ENCODE measurements at places on chromosomes 3 and 15.

- DNase-seq = peak; percentile 17
These were observed 41.2 kb downstream of the MYO5C start for GRCh38 chr15:52254391-52254790.

- DNase-seq = no peak
These were observed 333.4 kb upstream of the THRB start for GRCh38 chr3:24828011-24828410.

- no peak for DNase-seq
These were observed 41.0 kb downstream of the BHLHE40 start for GRCh38 chr3:5020242-5020722.

GRCh38 chr15:85825118-85825517, 30.4 kb upstream of the KLHL25 start:
- DNase-seq = no peak

GRCh38 chr15:74989527-74989926, 5.8 kb upstream of the SCAMP5 start:
- DNase-seq = no peak

DNA sequence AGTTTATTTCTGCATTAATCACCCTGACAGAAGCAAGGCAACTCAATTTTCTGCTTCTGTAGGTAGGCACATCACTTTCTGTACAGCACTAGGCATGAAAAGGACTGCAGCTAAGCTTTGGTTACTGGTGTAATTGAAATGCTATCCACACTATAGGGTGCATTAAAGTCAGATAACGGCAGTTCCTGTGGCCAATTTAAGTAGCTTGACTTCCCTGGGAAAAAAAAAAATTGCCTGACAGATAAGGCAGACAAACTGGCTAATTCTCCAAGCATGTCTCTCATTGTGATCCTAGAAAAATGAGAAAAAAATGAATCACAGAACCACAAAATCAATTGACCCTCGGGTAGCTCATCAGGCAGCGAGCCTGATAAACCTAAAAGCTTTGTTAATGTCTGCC, 151.4 kb downstream of the MEIS2 start:
- DNase-seq = no peak

- peak; percentile 81 for DNase-seq
These were observed 42.1 kb downstream of the CORO2B start for GRCh38 chr15:68620721-68621527.

GRCh38 chr3:184525337-184526087, 36.1 kb upstream of the EPHB3 start:
- no peak for DNase-seq

DNA sequence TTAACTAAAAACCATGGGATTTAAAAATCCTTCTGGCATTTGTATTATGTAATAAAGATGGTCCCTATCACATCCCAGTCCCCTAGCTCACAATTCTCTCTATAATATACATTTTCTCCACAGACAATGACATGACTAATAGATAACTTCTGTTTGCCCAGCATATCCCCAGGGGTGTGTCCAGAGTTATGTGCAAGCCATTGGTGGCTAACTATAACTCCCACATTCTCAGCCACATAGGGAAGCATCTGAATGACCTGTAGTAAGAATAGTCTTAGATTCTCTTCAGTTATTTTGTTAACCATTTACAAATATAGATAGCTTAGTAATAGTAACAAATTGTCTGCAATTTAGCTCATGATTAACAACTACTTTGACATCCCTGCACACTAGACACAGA, 52.2 kb upstream of the RBSN start:
- DNase-seq = no peak

- no peak for DNase-seq
These were observed 575.1 kb downstream of the EPHA3 start for GRCh38 chr3:89682556-89682955.

DNA sequence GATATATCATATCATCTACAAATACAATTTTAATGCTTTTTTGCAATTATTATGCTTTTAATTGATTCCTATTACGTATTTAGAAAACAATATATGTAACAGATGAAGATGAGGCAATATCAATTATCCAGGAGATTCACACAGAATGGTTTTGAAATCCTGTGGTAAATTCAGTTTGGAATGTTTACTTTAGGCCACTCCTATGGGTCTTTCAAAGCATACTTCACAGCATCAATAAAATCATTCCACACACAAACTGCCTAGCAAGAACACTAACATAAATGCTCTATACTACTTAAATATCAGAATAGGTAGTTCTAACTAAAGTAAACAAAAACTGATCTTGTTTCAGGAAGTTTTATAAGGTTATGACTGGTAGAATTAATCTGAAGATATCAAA, 90.5 kb downstream of the FAM227B start:
- no peak for DNase-seq

- no peak for DNase-seq
These were observed 30.7 kb upstream of the CHST2 start for GRCh38 chr3:143088835-143089234.

DNA sequence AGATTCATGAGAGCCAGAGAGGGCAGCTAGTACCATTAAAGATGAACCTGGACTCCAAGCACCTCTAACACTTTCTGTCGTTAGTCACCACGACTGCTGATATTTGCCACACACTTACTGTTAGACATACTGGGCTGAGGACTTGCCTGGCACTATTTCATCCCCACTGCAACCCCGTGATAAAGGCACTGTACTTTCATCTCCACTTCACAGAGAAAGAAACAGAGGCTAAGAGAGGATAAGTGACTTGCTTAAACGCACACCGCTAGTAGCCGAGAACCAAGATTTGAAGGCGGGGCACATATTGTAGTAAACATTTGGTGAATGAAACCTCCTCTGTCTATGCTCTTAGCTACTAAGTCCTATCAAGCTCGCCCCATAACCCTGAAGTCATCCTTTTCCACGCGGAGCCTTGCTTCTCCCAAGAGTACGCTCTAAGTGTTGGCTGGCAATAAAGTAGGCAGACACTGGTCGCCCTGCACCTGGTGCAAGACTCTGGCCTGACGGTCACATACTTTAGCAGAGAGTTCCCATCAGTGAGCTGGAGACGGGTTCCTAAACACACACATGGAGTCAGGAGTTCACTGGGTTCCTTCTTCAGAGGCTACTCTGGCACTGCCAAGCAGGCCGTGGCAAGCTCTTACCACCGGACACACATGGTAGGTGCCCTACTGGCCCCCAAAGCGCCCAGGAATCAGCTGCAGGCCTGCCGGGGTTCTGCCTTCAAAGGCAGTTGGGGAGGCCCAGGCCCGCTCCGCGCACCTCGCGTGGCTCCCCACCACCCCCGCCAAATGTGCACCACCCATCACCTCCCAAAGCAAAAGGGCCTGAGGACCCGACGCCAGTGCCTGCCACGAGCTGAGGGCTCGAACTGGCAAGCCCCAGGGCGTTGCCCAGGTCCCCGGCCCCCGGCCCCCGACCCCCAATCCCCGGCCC, 951 bp downstream of the POMGNT2 start:
- DNase-seq = no peak

GRCh38 chr3:185632996-185633395, 46.9 kb downstream of the SENP2 start:
- DNase-seq = no peak

DNA sequence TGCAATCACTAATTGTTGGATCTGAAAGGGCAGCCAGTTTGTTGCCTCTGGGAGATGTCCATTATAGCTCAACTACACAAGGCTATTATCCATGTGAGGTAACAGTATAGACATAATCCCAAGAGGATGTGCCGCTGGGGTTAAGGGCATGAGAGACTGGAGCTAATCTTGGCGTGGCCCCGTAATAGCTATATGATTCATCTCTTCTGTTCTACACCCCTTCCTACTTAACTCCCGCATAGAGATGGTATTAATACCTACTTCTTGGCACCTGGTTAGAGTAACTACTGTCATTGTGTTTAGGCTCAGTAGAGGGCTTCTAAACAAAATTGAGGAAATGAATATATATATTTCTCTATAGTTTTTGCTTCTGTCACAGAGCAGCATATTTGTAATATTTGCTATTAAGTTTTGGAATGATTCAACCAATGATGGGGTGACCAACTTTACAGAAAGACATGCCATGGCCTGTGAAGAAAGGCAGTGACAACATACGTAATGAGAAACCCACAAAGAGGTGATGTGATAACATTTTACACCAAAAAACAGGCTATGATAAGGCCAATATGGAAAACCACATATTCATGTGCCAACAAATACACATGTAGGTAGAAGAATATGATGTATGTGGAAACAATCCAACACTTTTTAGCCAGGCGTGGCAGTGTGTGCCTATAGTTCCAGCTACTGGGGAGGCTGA, 76.8 kb upstream of the DPH6 start:
- no peak for DNase-seq

DNA sequence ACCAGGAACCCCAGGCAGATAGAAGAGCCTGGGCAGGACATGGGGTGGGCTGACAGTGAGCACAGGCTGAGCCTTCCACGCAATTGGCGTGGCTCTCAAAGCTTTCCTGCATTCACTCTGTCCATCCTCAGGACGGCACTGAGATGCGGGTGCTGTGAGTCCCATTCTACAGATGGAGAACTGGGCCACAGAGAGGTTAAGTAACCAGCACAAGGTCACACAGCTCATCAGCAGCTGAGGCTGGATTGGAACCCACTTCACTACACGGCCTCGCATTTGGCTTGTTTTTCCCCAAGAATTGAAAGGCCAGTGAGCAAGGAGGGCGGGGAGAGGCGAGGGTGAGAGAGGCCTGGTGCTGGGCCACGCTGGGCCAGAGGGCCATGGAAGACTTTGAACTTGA, 36.0 kb upstream of the GRIP2 start:
- no peak for DNase-seq

DNA sequence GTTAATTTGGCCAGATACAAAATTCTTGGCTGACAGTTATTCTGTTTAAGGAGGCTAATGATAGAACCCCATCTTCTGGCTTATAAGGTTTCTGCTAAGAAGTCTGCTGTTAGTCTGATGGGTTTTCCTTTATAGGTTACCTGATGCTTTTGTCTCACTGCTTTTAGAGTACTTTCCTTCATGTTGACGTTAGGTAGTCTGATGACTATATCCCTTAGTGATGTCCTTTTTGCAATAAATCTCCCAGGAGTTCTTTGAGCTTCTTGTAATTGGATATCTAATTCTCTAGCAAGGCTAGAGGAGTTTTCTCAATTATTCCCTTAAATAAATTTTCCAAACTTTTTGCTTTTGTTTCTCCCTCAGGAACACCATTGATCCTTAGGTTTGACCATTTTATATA, 114.1 kb upstream of the CDIN1 start:
- no peak for DNase-seq

GRCh38 chr15:89822951-89823711, 8.5 kb upstream of the ANPEP start:
- DNase-seq = no peak

GRCh38 chr3:127669541-127670228, 3.1 kb upstream of the ABTB1 start:
- DNase-seq = no peak

DNA sequence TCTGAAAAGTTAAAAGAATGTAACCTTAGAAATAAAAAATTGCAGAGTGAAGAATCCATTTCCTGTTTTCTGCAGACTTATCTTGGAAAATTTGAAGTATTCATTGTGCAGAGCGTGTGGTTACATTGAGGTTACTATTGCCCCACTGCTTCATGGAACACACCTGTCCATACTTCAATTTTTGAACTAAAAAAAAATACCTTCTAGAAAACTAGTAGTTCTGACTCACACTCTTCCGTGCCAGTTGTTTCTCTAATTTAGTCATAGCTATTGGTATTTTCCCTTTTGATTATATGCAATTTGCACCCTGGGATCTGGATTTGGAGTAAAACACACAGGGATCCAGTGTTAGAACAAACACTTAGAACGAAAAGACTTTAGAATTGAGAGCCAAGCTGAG, 111.8 kb upstream of the LYSMD4 start:
- DNase-seq = no peak

GRCh38 chr3:12831301-12831866, 10.0 kb downstream of the RPL32 start:
- no peak for DNase-seq

- DNase-seq = no peak
These were observed 363.4 kb downstream of the RBMS3 start for GRCh38 chr3:29644261-29644660.

- DNase-seq = no peak
These were observed 91.7 kb upstream of the CCNL1 start for GRCh38 chr3:157251685-157252084.

DNA sequence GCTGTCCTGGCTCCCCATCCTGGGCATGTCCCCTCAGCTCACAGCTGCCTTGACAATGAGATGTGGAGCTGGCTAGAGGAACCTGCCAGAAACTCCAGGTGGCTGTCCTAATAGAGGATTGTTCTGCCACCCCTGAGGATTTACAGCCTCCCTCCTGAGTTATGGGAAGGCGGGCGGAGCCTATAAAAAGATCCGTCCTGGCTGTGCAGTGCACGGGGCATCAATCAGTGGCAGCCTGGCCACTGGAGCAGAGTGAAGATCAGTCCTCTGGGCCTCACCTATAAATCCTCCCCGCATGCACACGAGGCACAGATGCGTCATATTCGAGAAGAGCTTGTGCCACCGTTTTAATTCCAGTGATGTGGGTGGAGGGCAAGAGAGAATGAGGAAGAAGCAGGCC, 90.0 kb downstream of the MEGF11 start:
- DNase-seq = peak; percentile 54

DNA sequence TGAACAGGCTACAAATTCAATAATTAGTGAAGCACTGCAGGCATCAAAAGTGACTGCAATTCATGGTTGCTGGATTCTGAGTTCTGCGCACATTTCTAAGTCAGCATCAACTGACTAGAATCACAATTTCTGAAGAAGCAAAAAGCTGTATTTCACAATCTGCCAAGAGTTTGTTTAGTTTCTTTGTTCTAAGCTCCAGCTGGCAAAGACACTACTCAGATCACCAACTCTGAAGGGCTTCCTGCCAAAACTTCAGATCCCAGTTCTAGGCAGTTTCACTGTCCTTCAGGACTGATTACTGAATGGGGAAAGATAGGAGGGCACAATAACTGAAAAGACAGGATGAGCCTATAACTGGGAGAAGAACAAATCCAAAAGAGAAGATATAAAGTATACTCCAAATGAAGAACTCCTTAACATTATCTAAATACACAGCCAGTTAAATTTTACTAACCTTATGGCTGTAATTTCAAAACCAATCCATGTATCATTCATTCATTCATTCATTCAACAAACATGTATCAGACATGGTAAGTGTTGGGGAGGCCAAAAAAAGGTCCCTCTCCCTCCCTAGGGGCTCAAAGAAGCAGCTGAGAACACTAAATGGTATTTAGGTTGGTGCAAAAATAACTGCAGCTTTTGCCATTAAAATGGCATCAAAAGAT, 17.1 kb downstream of the TJP1 start:
- no peak for DNase-seq

All from WERI-Rb-1 (cell line).